ENCODE measurements at places on chromosomes 6 and 20.

GRCh38 chr20:62732842-62733525 lies 24.3 kb downstream of the NTSR1 start:
- peak; percentile 27 for DNase-seq

- no peak for DNase-seq
Observed at GRCh38 chr6:5078121-5078669, 6.9 kb upstream of the PPP1R3G start.

DNA sequence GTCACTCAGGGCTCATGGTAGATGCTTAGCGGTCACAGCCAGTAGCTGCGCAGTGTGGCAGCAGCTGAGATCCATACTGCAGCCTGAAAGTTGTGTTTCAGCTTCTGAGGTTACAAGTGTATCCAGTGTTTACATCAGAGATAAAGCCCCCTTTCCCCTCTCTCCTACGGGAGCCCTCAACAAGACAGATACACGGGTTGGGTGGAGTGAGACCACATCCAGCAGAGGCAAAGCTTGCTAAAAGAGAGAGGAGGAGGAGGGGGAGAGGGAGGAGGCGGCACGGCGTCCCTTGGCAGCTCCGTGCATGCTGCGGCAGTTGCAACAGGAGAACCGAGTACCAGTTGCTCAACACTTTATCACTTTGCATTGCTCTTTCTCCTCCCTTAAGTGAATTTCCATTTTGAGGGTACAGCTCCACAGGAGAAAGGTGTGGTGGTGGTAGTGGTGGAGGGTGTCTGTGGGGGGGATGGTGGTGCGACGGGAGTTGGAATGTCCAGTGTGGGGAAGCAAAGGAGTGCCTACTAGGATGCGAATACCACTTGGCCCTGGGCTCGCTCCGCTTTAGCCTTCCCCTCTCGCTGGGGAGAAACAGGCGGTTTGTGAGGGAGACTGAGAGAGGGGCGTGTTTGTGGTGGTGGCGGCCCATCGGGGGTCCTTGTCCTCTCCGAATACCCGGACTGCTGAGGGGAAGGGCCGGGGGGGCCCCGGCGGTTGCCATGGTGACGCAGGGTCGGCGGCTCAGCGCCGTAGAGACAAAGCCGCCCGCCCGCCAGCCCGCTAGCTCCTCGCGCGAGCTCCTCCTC lies 405 bp upstream of the RNF182 start:
- DNase-seq, result peak; percentile 27

DNA sequence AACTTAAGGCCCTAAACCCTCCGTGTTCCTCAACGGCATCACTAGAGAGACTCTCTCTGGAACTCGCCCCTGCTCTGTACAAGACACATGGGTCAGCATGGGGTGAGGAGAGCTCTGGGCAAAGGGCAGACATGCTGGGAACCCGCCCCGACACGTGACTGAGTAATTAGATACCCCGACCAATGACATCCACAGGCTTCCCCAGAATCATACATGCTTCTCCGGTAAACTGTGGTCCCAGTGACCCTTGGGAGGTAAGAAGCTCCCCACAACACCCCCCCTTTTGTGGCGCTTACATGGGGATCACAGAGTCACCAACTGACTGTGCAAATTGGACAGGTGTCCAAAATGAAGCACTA lies 31.7 kb upstream of the RPS6KA2 start:
- DNase-seq, result no peak

DNA sequence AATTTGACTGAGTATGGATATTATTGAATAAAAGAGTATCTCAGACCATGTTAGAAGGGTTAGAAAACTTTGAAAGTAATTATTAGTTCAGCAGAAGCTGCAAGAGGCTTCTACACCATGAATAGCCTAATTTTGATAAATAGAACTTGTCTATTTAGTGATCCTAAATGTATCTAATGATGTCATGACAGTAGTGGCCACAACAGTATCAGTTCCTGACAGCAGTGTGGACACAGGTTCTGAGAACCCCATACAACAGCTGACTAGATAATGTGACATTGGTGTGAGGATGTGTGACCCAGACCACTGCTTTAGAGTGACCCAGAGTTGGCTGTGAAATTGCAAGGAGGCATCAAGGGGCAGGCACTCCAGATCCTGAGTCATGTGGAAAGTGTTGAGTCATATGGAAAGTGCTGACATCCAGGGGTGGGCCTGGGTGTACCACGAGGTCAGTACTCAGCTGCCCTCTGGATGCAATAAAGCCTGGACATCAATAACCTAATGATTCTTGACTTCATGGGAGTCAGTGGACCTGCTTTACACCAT lies 754.7 kb downstream of the DHX35 start:
- DNase-seq, result no peak

DNA sequence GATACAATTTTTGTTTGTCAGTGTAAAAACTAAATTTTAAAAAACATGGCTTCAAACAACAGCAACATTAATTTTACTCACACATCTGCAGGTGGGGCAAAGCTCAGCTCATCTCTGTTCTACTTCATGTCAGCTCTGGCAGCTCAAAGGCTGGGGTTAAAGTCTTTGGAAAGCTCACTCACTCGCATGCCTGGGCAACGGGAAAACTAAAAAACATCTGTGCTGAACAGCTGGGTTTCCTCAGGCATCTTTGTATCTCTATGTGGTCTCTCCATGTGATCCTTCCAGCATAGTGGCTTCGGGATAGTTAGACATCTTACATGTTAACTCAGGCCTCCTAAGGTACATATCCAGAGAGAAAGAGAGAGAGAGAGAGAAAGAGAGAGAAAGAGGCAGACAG lies 499.6 kb downstream of the RFPL4B start:
- no peak for DNase-seq

DNA sequence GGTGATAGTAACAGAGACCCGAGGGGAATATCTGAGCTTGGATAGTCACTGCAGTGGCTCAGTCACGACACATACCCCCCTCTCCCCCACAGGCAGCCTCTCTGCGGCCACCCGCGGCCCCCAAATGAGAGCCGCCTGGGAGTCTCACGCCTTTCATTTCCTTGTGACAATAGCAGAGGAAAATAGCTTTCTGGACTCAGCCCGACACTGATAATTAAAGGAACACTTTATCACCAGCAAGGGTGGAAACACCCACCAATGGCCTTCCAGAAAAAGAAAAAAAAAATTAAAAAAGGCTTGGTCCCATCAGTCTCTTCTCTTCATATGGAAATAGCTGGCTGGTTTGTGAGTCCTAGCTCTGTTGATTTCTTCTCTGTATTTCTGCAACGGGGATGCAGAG lies 35.1 kb upstream of the KCNG1 start:
- no peak for DNase-seq

DNA sequence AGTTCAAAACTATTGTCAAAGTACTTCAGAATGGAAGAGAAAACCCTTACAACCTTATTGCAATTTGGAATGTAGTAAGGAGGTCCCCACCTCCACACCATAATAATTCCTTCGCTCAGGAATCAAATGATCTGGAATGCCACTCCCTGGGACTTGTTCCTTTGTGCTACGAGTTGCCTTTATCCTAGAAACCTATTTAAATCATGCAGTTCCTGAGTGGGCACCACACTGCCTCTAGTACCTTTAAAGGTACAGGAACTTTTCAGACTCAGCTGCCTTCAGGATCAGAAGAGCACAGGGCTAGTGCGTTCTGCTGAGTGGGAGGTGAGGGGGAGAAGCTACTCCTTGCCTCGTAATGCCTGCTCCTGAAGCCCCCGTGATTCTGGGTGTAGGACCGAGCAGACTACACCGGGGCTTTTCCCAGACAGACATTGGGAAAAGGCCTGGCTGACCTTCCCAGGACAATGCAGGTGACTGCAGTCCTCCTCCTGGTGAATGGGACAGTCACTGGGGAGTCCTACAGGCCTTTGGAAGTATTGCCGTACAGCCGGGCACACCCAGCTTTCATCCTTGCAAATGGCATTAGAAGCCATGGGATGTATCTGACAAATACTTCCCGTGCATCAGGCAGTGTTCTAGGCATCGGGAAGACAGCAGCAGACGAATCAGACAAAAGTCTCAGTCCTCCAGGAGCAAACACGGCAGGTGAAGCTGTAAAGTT lies 11.8 kb upstream of the TUBB2B start:
- DNase-seq, result no peak

GRCh38 chr6:9332241-9332780 lies 897.0 kb upstream of the SLC35B3 start:
- no peak for DNase-seq

DNA sequence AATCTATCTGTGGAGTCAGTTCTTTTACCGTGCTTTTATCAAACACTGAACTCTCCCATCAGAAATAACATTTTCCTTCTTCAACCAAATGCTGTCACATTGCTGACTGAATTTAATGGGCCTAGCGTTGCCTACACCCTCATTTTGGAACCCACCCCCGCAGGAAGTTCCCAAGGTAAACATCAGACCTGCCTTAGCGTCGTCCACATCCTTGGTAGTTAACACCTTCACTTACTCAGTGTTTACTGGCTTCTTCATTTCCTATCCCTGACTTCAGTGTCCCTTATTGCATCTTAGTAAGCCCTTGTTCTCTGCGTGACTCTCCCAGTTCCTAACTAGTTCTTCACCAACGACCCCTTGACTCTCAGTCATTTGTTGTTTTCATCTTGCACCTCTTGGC lies 491.4 kb upstream of the SOX4 start:
- DNase-seq, result no peak

GRCh38 chr6:113909224-113909856 lies 52.2 kb downstream of the MARCKS start:
- DNase-seq, result no peak
